ENCODE measurements at places on chromosomes 12 and 14.

DNA sequence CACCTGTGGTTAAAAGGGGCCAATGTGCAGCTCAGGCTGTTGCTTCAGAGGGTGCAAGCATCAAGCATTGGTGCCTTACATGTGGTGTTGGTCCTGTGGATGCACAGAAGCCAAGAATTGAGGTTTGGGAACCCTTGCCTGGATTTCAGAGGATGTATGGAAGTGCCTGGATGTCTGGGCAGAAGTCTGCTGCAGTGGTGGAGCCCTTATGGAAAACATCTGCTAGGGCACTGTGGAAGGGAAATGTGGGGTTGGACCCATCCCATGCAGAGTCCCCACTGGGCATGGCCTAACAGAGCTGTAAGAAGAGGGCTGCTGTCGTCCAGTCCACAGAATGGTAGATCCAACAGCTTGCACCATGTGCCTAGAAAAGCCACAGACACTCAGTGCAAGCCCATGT lies 36.6 kb downstream of the PCNX1 start:
- no peak for DNase-seq

DNA sequence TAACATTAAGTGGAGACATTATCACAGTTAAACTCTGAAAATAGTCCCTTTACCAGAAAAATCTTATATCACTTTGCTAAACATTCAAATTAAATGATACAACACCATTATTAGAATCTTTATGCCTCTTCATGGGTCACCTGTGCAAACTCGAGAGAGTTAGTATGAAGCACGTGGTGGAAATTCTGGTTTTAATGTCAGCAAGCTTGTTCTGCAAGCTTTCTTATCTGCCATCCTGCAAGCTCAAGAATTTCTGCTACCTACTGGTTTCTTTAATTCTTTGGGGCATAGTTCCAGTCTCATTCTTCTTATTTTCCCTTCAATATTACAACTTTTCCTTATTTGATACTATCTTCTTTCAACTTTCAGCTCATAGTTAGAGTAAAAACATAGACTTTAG lies 868 bp downstream of the CATSPERB start:
- no peak for DNase-seq

- DNase-seq, result no peak
These were observed 23.7 kb upstream of the MAPKAPK5 start for GRCh38 chr12:111818340-111818739.

DNA sequence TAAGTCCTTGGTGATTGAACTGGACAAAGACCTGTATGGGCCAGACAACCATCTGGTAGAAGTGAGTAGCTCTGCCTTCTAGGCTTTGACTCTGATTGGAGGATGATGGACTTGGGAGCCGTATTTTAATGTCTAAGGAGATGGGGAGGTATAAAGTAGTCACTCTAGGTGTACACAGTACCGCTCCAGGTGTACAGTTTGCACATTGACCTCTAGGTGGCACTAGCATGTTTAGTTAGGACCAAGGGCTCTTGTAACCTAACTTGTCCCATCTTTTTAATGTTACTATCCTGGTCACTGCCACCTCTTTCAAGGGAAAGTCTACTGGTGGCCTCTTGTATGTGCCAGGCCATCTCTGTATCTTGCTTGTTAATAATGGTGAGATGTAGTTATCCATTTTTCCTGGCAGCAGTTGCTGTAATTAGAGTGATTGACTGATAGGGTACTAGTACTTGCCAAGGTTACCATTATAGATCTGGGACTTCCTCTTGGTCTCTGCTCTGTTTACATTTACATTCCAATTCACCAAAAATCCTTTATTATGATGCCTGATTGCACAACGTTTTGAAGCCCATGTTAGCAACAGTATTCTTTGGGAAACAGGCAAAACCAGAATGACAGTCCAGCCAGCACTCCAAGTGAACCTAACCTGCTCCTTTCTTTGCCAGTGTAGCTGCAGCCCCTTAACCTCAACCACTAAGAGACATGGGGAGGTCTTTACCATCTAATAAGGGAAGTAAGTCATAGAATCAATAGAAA lies 3.6 kb downstream of the SMARCD1 start:
- DNase-seq, result no peak

GRCh38 chr12:6450869-6451347 lies 934 bp upstream of the TAPBPL start:
- DNase-seq, result no peak

GRCh38 chr12:48219631-48220030 lies 16.5 kb upstream of the OR10AD1 start:
- DNase-seq, result no peak

DNA sequence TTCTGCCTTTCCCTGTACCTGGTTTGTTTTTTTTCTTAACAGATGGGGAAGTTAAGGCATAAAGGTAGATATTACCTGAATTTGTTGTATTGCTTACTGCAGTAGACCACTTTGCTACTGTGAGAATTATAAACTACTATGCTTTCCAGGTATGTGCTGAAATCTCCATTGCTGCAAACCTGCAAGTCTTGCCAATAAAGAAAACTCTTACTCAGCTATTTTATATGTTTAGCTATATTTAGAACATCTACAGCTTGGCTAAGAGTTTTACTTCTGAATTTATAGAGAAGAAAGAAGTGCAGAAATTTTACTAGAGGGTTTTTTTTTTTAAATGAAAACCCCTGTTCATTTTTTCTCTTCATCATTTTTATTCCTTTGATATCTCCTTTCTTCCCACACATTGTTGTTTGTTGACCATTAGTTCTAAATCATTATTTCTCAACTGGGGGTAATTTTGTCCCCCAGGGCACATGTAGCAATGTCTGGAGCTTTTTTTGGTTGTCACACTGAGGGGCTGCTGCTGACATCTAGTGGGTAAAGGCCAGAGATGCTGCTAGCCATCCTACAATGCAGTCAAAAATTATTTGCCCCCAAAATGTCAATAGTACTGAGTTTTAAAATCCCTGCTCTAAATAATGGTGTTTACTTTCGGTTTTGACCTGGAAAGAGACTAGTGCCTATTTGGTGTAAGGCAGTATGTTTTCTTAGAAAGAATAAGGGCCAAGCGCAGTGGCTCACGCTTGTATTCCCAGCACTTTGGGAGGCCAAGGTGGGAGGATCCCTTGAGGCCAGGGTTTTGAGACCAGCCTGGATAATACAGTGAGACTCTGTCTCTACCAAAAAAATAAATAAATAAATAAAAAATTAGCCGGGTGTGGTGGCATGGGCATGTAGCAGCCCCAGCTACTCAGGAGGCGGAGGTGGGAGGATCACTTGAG lies 48.6 kb downstream of the PCNX1 start:
- DNase-seq, result no peak

DNA sequence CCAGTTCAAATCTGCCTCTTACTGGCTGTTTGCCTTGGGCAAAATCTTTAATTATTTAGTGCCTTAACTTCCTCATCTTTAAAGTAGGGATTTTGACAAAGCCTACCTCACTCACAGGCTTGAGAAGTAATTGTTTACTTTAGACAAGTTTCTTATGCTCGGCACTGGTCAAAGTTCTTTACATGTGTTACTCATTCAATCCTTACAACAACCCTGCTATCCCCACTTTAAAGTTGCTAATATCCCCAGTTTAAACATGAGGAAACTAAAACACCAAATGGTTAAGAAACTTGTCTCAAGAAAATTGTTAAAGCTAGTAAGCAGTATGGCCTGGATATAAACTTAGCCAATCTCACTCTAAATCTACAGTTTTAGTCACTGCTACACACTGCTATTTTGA lies 204.0 kb upstream of the AVPR1A start:
- DNase-seq, result no peak

GRCh38 chr12:65592416-65592815 lies 231.9 kb upstream of the HMGA2 start:
- no peak for DNase-seq

DNA sequence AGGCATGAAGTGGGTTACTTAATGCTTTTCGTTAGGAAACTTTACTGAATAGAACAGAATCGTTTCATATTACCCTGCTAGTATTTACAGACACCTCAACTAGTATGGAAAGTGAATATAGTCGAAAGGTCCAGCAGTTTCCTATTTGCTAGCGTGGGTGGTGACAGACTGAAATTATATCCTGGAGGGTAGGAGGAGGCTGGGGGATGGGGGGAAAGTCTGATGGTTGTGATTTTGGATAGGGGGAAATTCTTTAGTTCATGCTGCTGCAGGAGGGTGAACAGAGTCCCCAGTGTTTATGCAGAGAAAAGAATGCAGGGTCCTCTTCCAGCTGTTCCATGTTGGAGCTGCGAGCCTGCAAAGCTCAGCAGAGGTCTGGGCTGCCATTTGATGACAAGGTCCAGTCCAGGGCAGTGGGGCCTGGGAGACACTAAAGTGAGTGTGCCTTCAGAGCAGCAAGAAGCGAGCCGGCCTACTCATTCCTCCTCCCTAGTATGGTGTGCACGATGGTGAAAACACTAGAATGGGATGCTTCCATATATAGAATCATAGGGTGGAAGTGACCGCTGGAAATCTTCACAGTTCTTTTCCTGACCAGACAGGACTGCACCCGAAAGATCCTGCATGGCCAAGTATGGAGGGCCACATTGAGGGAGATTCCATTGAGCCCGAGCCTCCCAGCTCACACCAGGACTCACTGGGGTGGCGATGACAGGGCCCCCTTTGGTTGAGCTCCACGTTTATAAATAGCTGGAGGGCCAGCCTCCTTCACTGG lies 2.1 kb downstream of the SAMD4A start:
- no peak for DNase-seq

DNA sequence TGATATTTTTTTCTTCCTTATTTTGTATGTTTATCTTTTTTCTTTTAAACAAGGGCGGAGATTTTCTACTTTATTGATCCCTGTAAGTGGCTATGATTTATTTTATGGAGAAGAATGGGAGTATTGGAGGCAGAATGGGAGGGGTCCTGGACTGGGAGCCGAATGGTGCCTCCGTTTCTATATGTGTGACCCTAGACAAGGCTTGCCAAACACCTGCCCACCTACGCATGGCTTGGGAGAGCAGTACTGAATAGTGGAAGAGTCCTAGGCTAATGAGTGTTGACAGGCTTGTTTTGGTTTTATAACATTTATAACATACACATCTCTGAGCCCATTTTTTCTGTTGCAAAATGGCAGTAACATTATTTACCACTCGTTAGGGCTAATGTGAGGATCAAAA lies 29.0 kb downstream of the STK38L start:
- no peak for DNase-seq

DNA sequence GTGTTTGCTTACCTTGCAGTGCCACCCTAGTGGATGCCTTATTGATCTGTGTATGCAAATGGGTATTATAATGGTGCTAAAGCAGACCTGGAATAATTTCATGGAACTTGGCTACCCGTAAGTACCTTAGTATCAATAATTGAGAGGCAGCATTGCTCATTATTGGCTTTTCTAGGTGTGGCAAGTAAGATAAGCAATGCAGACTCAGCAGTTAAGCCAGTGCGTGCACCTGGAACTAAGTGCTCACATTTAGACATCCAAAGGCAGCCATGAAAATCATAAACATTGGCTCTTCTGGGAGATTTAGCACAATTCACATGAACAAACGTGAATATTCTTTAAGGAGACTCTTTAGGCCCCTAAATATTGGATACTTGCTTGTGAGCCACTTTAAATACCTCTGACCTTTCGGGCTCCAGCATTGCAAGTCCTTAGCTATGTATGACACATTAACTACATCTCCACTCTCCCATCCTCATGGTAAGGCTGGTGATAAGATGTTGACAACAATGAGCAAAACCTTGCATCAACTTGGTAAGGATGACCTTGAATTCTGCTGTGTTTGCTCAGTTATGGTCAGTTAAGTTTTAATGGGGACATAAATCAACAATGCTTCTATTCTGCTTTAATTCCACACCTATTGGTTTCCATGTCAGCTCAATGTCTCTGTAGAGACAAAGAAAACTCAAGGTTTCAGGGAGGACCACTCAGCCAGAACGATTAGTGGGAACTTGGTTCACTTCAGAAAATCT lies 112.0 kb downstream of the SLC5A8 start:
- DNase-seq, result no peak

GRCh38 chr12:126051611-126052107 lies 986.4 kb downstream of the AACS start:
- no peak for DNase-seq

- no peak for DNase-seq
These were observed 5.0 kb downstream of the REM2 start for GRCh38 chr14:22887990-22888378.

DNA sequence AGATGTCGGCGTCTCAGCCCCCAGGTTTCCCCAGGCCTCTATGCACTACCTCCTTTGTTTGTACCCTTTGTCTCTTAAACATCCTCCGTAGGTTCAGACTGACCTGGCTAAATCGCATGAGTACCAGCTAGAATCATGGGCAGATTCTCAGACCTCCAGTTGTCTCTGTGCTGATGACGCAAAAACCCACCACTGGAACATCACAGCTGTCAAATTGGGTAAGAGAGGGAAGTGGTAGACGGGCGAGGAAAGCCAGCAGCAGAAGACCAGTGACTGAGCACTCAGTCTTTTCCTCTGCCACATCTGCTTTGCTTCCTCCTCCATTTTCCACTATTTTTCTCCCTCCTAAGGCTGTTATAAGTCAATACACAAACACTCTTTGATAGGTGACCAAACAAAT lies 29.7 kb downstream of the A2ML1 start:
- no peak for DNase-seq

DNA sequence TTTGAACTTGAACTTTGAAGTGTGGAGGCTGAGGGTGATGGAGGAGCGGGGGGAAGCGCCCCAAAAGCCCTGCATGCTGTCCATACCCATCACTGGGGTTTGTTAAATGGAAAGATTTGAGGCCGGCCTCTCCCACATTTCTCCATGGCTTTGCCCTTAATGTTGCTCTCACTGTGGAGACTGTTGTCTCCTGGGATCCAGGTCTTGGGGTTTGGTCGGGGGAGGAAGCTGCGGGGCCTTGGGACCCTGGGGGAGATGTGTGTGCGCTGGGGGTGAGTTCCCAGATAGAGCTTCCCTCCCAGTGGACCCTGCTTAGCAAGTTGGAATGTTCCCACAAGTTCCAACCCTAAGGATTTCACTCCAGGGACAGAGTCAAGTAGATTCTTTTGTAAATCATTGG lies 28.0 kb upstream of the LRTM2 start:
- no peak for DNase-seq

DNA sequence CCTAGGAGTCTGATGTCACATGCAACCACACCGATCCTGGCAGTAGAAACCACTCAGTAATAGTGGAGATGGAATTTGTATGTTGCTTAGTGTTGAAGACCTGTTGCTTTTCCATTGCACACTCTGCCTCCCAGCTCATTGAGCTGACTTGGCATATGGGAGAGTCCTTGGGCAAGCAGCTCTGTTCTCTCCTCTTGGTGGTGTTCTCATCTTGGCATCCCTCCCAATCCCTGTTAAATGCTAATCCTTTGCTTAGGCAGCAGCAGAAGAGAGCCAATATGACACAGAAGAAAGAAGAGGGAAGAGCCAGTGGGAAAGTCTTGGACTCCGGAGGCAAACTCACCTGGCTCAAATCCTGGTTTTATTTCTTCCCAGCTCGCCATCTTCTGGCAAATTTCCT lies 178.0 kb upstream of the CAND1 start:
- DNase-seq, result no peak

GRCh38 chr12:109500406-109501185 lies 23.2 kb downstream of the UBE3B start:
- DNase-seq, result no peak

DNA sequence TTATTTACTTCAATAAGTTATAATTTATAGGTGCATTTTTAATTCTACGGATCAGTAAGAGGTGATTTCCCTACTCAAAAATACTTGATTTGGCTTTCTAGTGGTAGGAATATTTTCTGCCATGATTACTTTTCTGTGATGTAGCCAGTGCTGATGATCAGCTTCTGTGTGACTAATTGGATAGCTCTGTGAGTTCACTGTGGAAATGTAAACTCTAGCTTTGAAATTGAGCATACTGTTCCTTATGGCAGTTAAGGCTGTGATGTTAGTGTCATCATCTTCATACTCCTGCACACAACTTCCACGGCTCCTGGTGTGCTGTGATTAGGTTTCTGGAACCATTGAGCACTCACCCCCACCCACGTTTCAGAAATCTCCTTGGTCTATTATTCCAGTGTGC lies 48.2 kb downstream of the PLEKHA5 start:
- no peak for DNase-seq

Measured in neuronal stem cell (in vitro differentiated cells).